ENCODE measurements at places on chromosomes 7 and 10. TPM values are rescaled to one million over a fixed set of nuclear protein-coding genes. Genes with fewer than 3 reads are reported as not detected.
A peak's percentile ranks its signal among the peaks of the same experiment; 100 is the strongest.

DNA sequence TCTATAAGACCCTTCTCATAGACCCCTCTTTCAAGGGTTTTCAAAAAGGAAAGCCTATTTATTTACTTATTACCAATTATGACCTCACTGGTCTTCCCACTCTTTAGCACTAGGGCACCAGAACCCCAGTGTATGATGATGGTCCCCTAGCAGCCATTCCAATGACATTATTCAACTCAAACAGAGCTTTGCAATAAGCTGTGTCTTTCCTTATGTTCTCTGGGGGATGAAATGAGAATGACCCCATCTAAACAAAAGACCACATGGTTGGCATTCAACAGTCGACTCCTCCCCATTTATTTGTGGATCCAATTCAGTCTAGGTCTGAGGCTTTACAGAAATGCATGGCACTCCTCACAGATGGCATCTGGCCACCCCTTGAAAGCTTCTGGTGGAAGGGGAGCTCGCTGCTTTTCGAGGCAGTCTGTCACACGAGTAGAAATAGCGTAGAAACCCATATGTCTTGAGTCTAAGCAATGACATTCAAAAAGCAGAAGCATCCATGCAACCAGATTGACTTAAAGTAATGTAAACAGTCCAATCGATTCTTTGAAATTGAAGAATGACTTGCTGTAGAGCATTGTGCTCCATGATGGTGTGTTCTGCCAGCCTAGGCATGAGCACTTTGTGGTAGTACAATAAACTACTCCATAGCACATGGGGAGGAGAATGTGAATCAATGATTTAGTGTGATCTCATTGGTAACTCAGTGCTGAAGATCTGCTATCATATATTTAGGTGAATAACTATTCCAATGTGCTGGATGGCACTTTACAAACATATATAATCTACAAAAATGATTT, 29.8 kb downstream of the NRP1 start:
- no peak overlapping the region for H3K27ac ChIP-seq
- no peak overlapping the region for H3K4me3 ChIP-seq
- no peak for DNase-seq
- H3K4me1 ChIP-seq: peaks cover 4% of the 10 kb centered on the region

DNA sequence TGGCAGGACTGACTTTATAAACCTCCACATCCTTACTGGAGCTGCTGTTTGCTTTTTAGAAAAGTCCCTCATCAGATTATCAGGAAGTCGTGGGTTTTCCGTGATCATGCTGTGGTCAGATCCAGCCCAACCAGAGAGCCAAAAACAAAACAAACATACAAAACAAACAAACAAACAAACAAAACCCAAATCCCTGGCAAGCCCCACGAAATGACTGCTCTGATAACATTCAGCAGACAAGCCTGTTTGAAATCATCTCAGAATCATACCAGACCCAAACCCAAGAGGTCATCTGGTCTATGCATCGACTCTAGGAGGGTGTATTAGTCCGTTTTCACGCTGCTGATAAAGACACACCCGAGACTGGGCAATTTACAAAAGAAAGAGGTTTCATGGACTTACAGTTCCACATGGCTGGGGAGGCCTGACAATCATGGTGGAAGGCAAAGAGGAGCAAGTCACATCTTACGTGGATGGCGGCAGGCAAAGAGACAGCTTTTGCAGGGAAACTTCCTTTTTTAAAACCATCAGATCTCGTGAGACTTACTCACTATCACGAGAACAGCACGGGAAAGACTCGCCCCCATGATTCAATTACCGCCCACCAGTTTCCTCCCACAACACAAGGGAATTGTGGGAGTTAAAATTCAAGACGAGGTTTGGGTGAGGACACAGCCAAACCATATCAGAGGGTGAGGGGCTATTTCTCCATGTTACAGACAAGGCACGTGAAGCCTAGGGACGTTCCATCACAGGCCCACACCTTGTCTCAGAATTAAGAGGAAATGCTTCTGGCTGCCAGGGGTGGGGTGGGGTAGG, 85.7 kb downstream of the PARP12 start:
- no peak overlapping the region for H3K27ac ChIP-seq
- H3K36me3 ChIP-seq: no peaks in the 10 kb centered on the region
- DNase-seq: no peak
- no peaks in the 10 kb centered on the region for H3K27me3 ChIP-seq
- H3K4me1 ChIP-seq: peaks cover 14% of the 10 kb centered on the region

GRCh38 chr10:75528392-75528791, 97.0 kb downstream of the LRMDA start:
- no peak overlapping the region for H3K27ac ChIP-seq
- no peaks in the 10 kb centered on the region for H3K4me1 ChIP-seq
- no peak overlapping the region for H3K4me3 ChIP-seq
- no peak for DNase-seq
- H3K27me3 ChIP-seq: peaks cover 20% of the 10 kb centered on the region

DNA sequence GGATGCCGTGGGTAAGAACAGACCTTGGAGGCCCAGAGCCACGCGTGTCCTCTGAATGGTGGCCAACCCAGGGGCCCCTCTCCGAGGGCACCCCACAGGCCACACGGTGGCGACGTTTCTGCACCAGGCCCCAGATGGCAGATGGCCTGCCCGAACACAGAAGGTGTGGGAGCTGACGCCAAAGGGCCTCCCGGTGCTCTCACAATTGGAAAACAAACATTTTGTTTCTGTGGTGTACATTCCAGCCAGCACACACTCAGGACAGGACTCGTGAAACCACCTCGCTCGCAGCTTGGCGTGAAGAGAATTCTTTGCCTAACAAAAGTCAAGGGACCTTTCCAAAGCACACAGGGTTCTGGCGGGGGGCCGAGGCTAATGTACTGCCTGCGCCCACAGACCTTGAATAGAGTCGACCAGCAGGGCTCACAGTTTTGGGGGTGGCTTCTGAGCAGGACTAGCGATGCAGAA, 112.1 kb downstream of the FAM53B start:
- H3K4me1 ChIP-seq: peaks cover 37% of the 10 kb centered on the region
- no peaks in the 10 kb centered on the region for H3K27me3 ChIP-seq
- DNase-seq: peak; percentile 37
- no peak overlapping the region for H3K4me3 ChIP-seq
- no peak overlapping the region for H3K27ac ChIP-seq

DNA sequence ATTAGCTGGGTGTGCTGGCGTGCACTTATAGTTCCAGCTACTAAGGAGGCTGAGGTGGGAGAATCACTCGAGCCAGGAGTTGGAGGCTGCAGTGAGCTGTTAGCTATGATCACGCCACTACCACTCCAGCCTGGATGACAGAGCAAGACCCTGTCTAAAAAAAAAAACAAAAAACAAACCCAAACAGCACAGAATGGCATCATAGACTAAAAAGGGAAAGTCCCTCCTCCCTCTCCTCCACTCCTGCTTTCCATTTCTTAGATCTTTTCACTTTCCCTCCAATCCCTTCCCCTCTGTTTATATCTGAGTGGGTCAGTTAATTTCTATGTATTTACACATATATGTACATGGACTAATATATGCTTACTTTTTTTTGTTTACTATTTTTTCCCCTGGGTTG, 10.4 kb upstream of the PIP4K2A start:
- H3K27me3 ChIP-seq: no peaks in the 10 kb centered on the region
- H3K36me3 ChIP-seq: no peaks in the 10 kb centered on the region
- DNase-seq: no peak
- H3K27ac ChIP-seq: no peak overlapping the region
- H3K4me3 ChIP-seq: no peak overlapping the region

DNA sequence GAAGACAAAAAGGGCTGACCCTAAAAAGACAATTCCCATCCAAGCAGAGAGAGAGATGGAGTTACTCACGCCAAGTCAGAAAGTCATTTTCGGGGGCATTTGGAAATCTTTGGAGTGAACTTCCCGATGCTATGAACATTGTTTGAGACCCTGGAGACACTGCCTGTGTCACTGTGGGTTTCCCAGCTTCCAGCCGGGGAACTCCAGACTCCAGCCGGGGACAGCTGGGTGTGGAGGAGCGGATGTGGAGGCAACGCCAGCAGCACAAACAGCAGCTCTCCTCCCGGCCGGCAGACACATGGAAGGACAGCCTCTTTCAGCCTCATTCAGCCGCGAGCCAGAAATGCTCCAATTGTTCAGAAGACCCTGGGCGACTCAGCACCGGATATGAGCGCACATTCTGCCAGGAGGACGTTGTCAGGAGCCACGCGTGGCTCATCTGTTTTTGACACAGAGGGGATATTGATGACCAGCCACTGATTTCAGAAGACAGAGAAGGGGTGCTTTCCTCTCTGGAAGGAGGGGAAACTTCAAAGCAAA, 97.6 kb downstream of the PRPF18 start:
- peaks cover 16% of the 10 kb centered on the region for H3K27me3 ChIP-seq
- no peaks in the 10 kb centered on the region for H3K4me1 ChIP-seq
- no peaks in the 10 kb centered on the region for H3K36me3 ChIP-seq

- no peak for DNase-seq
- H3K4me1 ChIP-seq: peaks cover 9% of the 10 kb centered on the region
- peaks cover 51% of the 10 kb centered on the region for H3K36me3 ChIP-seq
- H3K4me3 ChIP-seq: no peak overlapping the region
- H3K27ac ChIP-seq: no peak overlapping the region
Observed at GRCh38 chr10:6232225-6232807, 29.6 kb downstream of the PFKFB3 start.

- peaks cover 2% of the 10 kb centered on the region for H3K36me3 ChIP-seq
- H3K4me3 ChIP-seq: no peak overlapping the region
- no peak overlapping the region for H3K27ac ChIP-seq
- H3K27me3 ChIP-seq: no peaks in the 10 kb centered on the region
Observed at GRCh38 chr7:139651308-139651707, 126.5 kb downstream of the HIPK2 start.

CYP2C8 gene
- total RNA-seq: 0.35 TPM

DUSP5 gene
- 30.1 TPM for total RNA-seq

DNA sequence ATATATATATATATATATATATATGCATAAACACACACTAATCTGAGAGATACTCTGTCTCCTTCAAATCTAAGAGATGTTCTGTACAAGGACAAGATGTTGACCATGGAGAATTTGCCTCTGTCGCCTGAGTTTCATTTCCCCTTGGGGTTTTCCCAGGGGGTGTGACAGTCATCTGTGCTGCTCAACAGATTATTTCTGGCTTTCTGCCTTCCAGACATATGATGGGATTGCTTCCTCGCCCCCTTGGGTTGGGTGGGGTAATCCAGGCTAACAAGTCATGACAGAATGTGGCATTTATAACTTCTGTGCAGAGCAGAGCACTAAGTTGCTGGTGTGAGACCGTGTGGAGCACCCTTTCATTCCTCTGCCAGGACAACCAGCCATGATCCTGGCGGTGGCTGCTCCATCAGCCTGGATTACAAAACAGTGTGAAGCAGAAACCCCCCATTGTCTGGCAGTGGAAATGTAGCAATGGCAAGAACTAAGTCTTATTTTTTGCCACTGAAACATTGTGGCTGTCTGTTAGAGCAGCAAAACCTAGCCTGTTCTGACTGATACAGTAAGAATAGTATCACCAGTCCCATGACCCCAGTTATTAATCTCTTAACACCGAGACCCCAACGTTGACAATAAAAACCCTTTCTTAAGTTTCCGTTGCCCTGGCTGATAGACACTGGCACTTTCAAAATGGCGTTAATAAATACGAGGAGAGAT, 13.7 kb upstream of the USP6NL start:
- no peaks in the 10 kb centered on the region for H3K27me3 ChIP-seq
- peak; percentile 20 for DNase-seq
- H3K27ac ChIP-seq: no peak overlapping the region
- H3K4me1 ChIP-seq: peaks cover 4% of the 10 kb centered on the region
- no peaks in the 10 kb centered on the region for H3K36me3 ChIP-seq

FAM131B gene
- 1.7 TPM for total RNA-seq

HOXA3 gene
- not detected for total RNA-seq

PIK3CG gene
- 26.3 TPM for total RNA-seq

DNA sequence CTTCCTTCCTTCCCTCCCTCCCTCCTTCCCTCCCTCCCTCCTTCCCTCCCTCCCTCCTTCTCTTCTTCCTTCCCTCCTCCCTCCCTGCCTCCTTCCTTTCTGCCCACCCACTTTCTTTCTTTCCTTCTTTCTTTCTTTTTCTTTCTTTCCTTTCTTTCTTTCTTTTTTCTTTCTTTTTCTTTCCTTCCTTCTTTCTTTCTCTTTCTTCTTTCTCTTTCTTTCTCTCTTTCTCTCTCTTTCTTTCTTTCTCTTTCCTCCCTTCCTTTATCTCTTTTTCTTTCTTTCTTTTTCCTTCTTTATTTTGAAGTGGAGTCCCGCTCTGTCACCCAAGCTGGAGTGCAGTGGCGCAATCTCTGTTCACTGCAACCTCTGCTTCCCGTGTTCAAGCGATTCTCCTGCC, 33.7 kb upstream of the GTF2IRD1 start:
- H3K27me3 ChIP-seq: no peaks in the 10 kb centered on the region
- no peak for DNase-seq
- no peaks in the 10 kb centered on the region for H3K4me1 ChIP-seq
- H3K4me3 ChIP-seq: no peak overlapping the region

- no peaks in the 10 kb centered on the region for H3K36me3 ChIP-seq
- no peak overlapping the region for H3K27ac ChIP-seq
- no peak for DNase-seq
Observed at GRCh38 chr10:89165923-89166322, 41.2 kb downstream of the CH25H start.

DNA sequence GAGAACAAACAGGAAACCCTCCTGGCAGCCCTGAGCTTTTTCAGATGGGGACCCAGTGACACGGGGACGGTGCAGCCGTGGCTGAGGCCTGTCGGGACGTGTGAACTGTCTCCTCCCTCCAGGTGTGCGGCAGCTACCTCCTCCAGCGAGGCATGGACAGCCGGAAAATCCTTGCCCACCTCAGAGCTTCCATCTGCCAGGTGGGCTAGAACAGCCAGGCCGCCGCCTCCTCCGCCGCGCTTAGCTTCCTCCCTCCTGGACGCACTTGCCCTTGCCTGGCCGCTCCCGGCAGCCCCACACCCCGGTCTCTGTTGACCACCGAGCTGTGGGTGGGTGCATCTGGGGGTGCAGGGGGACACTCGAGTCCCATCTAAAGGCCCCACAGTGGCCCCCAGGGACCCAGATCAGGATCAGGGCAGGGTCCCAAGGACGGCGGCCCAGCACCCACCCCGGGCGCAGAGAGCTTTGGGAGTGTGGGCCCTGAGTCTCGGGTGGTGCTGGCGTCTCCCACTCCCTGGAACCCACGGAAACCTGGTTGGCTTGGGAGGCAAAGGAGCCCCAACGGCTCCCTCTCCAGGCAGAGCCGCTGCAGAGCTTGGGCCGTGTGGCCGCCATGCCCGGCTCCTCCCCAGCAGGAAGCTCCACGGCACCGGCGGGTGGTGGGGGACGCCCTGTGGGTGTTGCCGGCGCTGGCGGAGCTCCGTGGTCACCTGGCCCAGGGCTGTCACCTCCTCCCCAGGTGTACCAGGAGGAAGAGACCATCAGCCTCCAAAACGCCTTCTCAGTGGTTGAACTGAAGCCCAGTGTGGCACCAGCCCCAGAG, 32.9 kb upstream of the UTF1 start:
- DNase-seq: no peak
- H3K27ac ChIP-seq: no peak overlapping the region
- H3K36me3 ChIP-seq: no peaks in the 10 kb centered on the region

DNA sequence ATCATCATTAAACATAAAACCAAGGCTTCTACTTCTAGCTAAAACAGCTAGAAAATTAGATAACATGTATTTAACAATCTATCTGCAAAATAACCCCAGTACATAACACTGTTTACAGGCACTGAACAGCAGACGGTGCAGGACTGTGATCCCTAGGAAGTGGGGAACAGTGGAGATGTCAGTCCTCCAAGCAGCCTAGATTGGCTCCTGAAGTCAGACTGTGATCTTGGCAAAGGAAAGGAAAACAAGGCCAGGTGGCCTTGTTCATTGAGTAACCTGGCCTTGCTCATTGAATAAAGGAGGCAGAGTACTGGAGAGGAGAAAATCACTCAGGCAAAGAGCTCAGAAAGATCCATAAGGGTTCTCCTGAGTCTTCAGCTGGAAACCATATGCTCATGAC, 77.7 kb upstream of the DIP2C start:
- no peak for DNase-seq
- peaks cover 19% of the 10 kb centered on the region for H3K27me3 ChIP-seq
- no peak overlapping the region for H3K27ac ChIP-seq
- no peaks in the 10 kb centered on the region for H3K36me3 ChIP-seq
- no peaks in the 10 kb centered on the region for H3K4me1 ChIP-seq
- no peak overlapping the region for H3K4me3 ChIP-seq

Measured in activated naive CD8-positive, alpha-beta T cell treated with anti-CD3 and anti-CD28 coated beads for 36 hours (primary cell).